Mesothelial cell of epicardium (in vitro differentiated cells): ENCODE measurements at places on chromosomes 5 and 9.

DNA sequence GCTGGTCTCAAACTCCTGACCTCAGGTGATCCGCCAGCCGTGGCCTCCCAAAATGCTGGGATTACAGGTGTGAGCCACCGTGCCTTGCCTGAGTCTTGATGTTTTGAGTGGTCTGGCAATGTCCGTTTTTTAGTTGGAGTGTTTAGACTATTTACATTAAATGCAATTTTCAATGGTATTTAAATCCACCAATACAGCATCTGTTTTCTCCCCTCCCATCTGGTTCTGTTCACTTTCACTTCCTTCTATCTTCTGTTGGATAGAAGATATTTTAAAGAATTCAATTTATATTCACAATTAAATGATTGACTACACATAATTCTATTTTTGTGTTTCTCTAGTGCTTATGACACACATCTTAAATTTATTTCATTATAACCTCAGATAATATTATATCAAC is 26.0 kb upstream of the PCAT7 start:
- no peaks in the 10 kb centered on the region for H3K36me3 ChIP-seq
- no peaks in the 10 kb centered on the region for H3K4me1 ChIP-seq
- H3K4me3 ChIP-seq, result no peak overlapping the region

- no peak overlapping the region for H3K4me3 ChIP-seq
- DNase-seq, result no peak
- H3K27ac ChIP-seq, result no peak overlapping the region
- H3K27me3 ChIP-seq, result no peaks in the 10 kb centered on the region
- no peaks in the 10 kb centered on the region for H3K4me1 ChIP-seq
These were observed 46.8 kb upstream of the KIAA1958 start for GRCh38 chr9:112439825-112440224.

- no peak overlapping the region for H3K4me3 ChIP-seq
- no peak for DNase-seq
- no peaks in the 10 kb centered on the region for H3K27me3 ChIP-seq
- H3K4me1 ChIP-seq, result peaks cover 36% of the 10 kb centered on the region
- H3K27ac ChIP-seq, result no peak overlapping the region
These were observed 102.4 kb upstream of the APC start for GRCh38 chr5:112635276-112635675.

DNA sequence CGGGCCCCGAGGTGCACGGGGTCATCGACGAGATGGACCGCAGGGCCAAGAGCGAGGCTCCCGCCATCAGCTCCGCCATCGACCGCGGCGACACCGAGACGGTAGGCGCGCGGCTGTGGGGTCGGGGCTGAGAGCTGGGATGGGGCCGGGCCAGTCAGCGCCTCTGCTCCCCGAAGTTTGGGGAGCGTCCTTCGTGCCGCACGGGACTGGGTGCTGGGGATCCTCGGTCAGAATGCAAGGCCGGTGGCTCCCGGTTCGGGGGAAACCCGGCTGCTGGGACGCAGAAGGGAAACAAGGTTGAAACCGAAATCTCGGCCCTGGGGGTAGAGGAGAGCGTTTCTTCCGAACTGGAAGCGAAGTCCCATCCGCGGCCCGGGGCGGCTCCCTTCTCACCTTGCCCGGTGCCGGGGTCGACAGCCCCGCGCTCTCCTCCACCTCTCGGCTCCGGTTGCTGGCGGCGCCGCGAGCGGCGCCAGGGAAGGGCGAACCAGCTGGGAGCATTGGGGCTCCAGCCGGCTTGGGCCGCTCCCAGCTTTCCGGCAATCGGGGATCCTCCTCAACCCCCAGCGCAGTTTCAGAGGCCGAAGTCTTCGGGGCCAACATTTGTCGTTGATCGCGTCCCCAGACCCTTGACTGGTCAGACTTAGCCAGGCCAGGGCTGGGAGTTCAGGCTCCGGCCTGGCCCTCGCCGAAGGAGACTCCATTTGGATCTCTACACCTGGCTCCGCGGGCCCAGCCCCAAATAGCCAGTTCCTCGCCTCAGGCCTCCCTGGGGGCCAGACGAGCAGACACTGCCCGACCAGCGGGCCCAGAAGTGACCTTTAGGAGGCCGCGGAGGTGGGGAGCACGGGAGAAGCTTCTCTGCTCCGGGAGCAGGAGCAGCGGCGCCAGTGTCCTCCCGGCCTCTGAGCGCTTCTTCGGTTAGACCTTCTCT is 1.1 kb downstream of the LHX2 start:
- H3K36me3 ChIP-seq, result no peaks in the 10 kb centered on the region
- DNase-seq, result no peak
- H3K4me1 ChIP-seq, result peaks cover 26% of the 10 kb centered on the region
- H3K4me3 ChIP-seq, result no peak overlapping the region
- H3K27ac ChIP-seq, result no peak overlapping the region
- peaks cover 91% of the 10 kb centered on the region for H3K27me3 ChIP-seq

GRCh38 chr9:21682981-21683380 is 119.5 kb upstream of the MTAP start:
- no peaks in the 10 kb centered on the region for H3K27me3 ChIP-seq
- no peak overlapping the region for H3K27ac ChIP-seq
- DNase-seq, result no peak
- H3K4me3 ChIP-seq, result no peak overlapping the region
- no peaks in the 10 kb centered on the region for H3K36me3 ChIP-seq

DNA sequence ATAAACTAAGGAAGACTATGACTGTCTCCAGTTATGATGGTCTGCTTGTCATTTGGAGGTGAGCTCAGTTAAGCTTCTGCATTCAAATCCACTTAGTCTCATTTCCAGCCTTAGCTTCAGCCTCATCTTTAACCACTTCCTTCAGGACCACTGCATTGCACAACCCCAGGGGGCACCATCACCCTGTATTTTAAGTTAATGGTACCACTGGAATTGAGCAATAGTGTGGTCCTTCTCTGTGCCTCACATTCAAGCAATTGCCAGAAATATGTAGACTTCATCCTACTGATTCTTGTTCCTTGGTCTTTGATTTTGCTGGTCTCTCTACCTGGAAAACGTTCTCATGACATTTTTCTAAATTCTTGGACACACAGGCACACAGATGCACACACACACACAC is 131.5 kb upstream of the PTPN3 start:
- no peaks in the 10 kb centered on the region for H3K36me3 ChIP-seq
- H3K27ac ChIP-seq, result no peak overlapping the region
- peaks cover 13% of the 10 kb centered on the region for H3K4me1 ChIP-seq

- H3K27ac ChIP-seq, result no peak overlapping the region
- no peaks in the 10 kb centered on the region for H3K4me1 ChIP-seq
- no peak for DNase-seq
- H3K4me3 ChIP-seq, result no peak overlapping the region
- H3K36me3 ChIP-seq, result no peaks in the 10 kb centered on the region
These were observed 237.0 kb downstream of the IRX2 start for GRCh38 chr5:2514484-2514883.

GRCh38 chr5:125100951-125101350 is 354.5 kb upstream of the ZNF608 start:
- DNase-seq, result no peak
- H3K4me3 ChIP-seq, result no peak overlapping the region
- H3K27me3 ChIP-seq, result no peaks in the 10 kb centered on the region
- H3K27ac ChIP-seq, result no peak overlapping the region

- no peak overlapping the region for H3K4me3 ChIP-seq
- no peak for DNase-seq
- no peaks in the 10 kb centered on the region for H3K27me3 ChIP-seq
- no peaks in the 10 kb centered on the region for H3K4me1 ChIP-seq
- peaks cover 29% of the 10 kb centered on the region for H3K36me3 ChIP-seq
- no peak overlapping the region for H3K27ac ChIP-seq
These were observed 13.2 kb downstream of the TSC1 start for GRCh38 chr9:132931178-132931735.

DNA sequence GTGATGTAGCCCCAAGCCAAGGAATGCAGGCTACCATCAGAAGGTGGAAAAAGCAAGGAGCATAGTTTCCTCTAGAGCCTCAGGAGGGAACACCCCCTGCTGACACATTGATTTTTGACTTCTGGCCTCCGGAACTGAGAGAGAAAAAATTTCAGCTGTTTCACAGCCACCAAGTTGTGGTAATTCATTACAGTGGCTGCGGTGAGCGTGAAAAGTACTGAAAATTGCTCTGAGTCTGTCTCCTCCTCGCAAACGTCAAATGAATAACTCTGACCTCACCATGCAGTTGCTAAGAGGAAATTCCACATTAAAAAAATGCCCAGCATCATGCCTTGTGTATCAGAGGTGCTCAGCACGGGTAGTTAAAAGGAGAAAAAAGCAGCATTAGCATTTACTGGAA is 277.9 kb upstream of the MSX2 start:
- H3K27ac ChIP-seq, result no peak overlapping the region
- H3K4me3 ChIP-seq, result no peak overlapping the region
- H3K4me1 ChIP-seq, result peaks cover 9% of the 10 kb centered on the region
- H3K36me3 ChIP-seq, result no peaks in the 10 kb centered on the region

- peaks cover 5% of the 10 kb centered on the region for H3K4me1 ChIP-seq
- H3K27ac ChIP-seq, result peak overlapping the region; percentile 23
- no peak for DNase-seq
- H3K27me3 ChIP-seq, result peaks cover 4% of the 10 kb centered on the region
These were observed 119.7 kb upstream of the TARS1 start for GRCh38 chr5:33321026-33321425.

- H3K27me3 ChIP-seq, result peaks cover 83% of the 10 kb centered on the region
- no peaks in the 10 kb centered on the region for H3K36me3 ChIP-seq
- DNase-seq, result no peak
- H3K4me1 ChIP-seq, result no peaks in the 10 kb centered on the region
These were observed 41.3 kb downstream of the CFAP77 start for GRCh38 chr9:132451276-132451675.

GRCh38 chr5:32173267-32174010 is 680 bp downstream of the GOLPH3 start:
- peaks cover 32% of the 10 kb centered on the region for H3K4me1 ChIP-seq
- peaks cover 9% of the 10 kb centered on the region for H3K36me3 ChIP-seq
- no peaks in the 10 kb centered on the region for H3K27me3 ChIP-seq
- peak overlapping the region; percentile 99 for H3K27ac ChIP-seq
- peak overlapping the region; percentile 99 for H3K4me3 ChIP-seq
